Left cardiac atrium (tissue), 4 donors: ENCODE measurements at places on chromosomes 1 and 21.
A peak's percentile ranks its signal among the peaks of the same experiment; 100 is the strongest.

DNA sequence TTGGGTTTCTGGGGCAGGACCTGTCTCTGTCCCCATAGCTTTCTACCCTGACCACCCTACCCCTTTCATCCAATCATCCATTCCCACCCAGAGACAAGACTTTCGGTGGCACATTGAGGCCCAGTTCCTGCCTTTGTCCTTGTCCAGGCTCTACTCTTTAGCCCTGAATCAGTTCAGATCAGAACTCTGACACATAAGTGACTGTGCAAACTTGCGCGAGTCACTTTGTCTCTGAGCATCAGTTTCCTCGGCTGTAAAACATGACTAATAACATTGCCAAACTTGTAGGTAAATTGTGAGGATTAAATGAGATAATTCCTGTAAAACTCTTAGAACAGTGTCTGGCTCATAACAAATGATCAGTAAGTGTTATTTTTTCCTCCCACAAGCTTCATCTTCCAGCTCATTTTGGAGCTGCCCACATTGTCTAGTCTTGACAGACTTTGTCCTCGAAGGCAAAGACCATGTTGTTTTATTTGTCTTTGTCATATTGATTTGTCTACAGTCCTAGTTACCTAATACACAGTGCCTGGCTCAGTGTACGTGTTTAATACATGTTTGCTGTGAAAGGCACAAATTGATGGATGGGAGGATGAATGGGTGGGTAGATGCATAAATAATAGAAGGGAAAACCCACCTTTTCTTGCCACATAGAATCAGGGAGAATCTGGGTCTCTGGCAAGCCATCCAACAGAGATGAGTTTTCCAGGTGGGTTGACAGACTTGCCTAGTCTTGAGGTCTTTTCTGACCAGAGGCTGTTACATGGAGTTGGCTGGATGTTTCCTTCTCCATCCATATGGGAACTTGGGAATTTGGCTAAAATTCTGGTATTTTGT, 262.9 kb downstream of the OMA1 start:
- DNase-seq = no peak

- DNase-seq = no peak
Observed at GRCh38 chr1:236945002-236945401, 59.2 kb downstream of the MT1HL1 start.

DNA sequence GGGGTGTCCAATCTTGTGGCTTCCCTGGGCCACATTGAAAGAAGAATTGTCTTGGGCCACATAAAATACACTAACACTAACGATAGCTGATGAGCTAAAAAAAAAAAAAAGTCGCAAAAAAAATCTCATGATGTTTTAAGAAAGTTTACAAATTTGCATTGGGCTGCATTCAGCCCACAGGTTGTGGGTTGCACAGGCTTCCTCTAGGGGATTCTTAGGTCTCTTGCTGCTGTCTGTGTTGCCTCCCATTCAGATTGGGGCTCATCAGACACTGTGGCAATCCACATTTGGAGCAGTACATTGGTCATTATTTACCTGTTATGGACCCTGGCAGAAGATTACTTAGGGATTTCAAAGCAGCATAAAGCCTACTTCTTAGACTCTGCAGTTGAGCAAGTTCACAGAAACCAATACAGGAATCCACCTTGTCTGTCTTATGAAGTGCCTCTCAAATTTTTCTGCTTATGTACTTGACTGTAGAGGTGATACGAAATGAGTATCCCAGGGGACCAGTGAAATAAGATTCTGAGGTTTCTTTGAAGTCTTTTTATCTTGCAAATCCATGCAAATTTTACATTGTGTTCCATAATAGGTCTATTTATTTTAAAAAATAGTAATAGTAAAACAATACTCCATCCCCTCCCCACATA, 205.5 kb downstream of the RPS6KC1 start:
- DNase-seq = no peak

- DNase-seq = no peak
Observed at GRCh38 chr1:160091666-160092223, 6.7 kb downstream of the IGSF8 start.

- DNase-seq = no peak
Observed at GRCh38 chr1:191929383-191929782, 228.9 kb upstream of the RGS18 start.

GRCh38 chr1:178300352-178300699, 196.4 kb downstream of the CLEC20A start:
- DNase-seq = no peak

GRCh38 chr1:44259090-44259489, 45.8 kb downstream of the DMAP1 start:
- no peak for DNase-seq

DNA sequence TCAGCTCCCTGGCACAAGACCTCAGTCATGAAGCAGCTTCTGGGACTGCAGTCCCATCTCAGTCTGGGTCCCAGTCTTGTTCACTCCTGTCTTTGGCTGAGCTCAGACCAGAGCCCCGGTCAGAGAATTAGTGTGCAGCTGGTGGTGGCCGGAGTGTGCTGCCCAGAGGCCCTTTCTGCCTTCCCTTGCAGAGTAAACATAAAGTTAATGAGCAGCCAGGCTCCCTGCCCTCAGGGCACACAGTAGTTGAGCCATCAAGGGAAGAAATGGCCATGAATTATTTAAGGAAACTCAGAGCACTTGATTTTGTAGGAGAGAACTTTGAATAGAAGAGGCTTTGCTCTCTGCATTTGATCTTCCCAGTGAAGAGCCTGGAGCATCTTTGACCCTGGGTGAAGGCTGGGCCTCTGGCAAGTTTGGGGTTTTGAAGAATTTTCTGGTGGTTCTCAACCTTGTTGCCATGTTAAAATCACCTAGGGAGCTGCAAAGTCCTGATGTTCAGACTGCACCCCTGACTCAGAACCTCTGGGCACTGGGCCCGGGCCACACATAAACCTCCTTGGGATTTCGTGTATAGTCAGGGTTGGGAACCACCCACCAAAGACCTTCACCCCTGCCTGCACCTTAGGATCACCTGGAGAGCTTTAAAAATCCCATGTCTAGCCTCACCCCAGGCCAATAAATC, 26.4 kb upstream of the SELENON start:
- no peak for DNase-seq

- DNase-seq = no peak
Observed at GRCh38 chr1:205190845-205191577, 20.5 kb downstream of the DSTYK start.

- no peak for DNase-seq
Observed at GRCh38 chr1:171922999-171923398, 81.7 kb downstream of the DNM3 start.

- DNase-seq = no peak
Observed at GRCh38 chr1:203367057-203367456, 16.1 kb upstream of the FMOD start.

GRCh38 chr1:184716158-184716557, 38.5 kb downstream of the EDEM3 start:
- no peak for DNase-seq

DNA sequence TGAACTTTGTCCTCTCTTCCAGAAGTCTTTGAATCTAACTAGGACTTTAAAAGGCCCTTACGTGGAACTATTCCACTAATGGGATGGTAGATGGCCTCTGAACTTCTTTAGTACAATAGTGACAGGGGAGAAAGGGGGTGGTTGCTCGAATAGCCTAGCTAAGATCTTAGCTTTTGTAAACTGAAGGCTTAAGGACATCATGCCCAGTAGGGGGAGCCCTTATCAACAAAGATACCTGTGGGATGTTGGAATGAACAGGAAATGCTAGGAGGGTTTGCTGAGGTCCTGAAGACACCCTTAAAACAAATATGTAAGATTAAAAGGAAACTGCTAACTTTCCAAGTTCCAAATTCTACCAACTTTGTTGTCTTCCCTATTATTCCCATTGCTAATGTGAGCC, 33.2 kb downstream of the NHLH2 start:
- DNase-seq = peak; percentile 23

GRCh38 chr1:85289207-85289847, 12.9 kb upstream of the BCL10 start:
- no peak for DNase-seq

GRCh38 chr1:246029616-246030015, 477.5 kb downstream of the SMYD3 start:
- no peak for DNase-seq

DNA sequence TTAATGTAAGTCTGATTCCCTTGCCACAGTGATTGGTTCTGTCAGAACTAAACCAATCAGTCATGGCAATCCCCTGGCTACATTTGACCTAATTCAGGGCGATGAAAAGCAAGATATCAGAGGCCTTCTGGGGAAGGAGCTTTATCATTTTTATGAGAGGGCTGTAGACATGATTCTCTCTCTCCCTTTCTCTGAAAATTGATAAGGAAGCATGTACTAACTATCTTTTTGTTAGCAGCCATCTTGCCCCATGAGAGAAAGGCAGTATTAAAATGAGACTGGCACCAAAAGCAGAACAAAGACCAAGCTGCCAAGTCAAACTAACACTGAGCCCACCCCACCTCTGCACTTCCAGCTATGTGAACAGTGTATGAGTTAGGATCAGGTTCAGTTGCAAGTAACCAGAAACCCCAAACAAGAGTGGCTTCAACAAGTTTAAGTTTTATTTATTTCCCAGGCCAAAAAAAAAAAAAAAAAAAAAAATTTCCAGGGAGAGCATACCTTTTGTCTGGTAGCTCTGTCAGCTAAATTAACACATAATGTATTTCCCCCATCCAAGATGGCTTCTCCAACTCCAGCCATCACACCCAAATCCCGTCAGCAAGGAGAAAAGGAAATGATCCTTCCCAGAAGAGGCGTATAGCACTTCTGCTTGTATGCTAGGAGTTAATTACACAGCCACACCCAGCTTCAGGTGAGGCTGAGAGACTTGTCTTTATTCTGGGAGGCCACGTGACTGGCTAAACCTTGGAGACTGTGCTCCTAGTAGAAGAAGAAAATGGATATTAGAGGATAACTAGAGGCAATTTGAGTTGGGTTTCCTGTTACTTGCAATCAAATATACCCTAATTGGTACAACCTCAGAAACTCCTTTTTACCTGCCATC, 105.8 kb upstream of the RALGPS2 start:
- no peak for DNase-seq

DNA sequence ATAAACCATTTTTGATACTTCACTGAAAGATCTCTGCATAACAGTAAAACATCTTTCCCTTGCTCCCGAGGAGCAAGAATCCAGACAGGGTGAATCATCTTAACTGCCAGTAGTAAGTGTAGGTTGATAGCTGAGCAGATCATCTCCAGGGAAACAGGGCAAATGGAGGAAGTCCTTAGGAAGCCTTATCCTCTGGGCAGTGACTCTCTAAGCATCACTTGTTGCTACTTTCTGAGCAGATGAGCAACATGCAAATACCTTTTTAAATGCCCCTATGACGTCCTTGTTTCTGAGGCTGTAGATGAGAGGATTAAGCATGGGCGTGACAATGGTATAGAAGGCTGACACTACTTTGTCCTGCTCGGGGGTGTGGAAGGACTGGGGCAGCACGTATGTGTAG, 8.9 kb downstream of the OR2T11 start:
- DNase-seq = no peak

DNA sequence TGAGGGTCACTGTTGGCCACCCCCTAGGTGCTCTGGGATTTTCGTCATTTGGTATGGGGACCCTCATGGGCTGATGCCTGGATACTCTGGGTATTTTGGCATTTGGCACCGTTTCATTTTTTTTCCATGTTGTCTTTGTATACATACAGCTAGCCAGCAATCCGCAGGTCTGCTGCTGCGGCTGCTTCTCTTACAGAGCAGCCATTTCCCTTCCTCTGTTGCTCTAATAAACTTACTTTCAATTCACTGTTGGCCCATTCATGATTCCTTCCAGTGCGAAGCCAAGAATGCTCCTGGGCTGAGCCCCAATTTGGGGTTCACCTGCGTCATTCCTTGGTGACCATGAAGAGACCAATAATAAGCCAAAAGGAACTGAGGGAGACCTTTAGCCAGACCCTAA, 21.5 kb downstream of the GON4L start:
- DNase-seq = no peak

- no peak for DNase-seq
Observed at GRCh38 chr1:59504276-59504675, 207.4 kb downstream of the FGGY start.

DNA sequence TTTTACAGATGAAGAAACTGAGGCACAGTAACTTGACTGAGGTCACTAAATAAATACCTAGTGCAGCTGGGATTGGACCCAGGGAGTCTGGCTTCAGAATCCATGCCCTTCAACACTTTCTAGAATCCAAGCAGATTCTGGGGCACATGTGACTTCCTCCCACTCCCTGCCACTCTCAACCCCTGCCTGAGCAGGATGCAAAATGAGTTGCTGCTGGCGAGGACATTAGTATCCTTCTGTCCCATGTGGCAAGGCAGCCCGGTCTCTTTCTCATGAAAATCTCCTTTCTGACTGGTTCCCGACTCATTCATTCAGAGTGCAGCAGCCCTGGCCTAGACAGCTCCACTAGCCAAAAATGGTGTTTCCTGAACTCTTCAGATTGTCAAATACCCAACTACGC, 28.4 kb downstream of the TNNT2 start:
- peak; percentile 4 for DNase-seq

GRCh38 chr21:35478161-35479064, 429.3 kb upstream of the RUNX1 start:
- DNase-seq = no peak

- DNase-seq = no peak
Observed at GRCh38 chr1:156608981-156609380, 7.7 kb upstream of the GPATCH4 start.

GRCh38 chr1:212678456-212679410, 20.9 kb downstream of the BATF3 start:
- DNase-seq = no peak

- no peak for DNase-seq
Observed at GRCh38 chr1:165877940-165878556, 50.6 kb downstream of the UCK2 start.

GRCh38 chr1:5514527-5515183, 477.6 kb downstream of the NPHP4 start:
- peak; percentile 70 for DNase-seq

GRCh38 chr1:50852889-50853288, 107.2 kb downstream of the FAF1 start:
- no peak for DNase-seq

- no peak for DNase-seq
Observed at GRCh38 chr1:167676916-167677848, 44.6 kb upstream of the MPZL1 start.

DNA sequence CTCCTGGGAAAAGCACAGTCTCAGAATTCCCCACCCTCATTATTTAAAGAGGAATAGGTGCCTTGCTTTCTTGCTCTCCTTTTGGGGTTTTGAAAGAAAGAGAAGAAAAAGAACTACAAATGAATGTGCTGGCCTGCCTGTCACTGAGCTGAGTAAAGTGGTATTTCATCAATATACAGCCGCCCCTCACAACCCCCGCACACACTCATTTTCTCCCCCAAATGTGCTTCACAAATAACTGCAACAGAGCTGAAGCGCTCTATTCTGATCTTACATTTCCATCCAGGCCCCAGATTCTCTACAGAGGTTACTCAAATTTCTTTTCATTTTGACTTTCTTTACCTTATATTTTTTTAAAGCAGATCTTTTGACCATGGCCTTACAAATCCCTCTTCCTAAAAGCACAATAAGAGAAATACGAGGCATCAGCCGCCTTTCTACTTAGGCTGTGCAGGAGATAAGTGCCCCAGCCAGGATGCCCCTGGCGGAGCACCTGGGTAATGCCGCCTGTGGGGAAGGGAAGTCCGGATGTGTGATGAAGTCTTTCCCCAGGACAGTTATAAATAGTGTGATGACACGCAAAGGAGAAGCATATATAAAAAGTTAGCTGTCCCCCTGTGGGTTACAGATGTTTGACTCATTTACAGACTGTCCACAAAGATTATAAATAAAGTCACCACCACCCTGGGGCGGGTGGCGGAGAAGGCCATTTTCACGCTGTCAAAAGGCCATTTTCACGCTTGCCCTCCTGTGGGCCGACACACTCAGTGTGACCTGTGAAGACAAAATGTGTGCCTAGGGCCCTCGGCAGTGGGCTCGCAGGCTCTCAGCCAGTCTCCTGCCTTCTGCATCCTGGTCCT, 6.5 kb downstream of the KCNN3 start:
- no peak for DNase-seq
